ENCODE measurements at places on chromosomes 1 and 21.

GRCh38 chr21:32554832-32555638 is 30.3 kb downstream of the TCP10L start:
- no peak for DNase-seq

- DNase-seq, result no peak
These were observed 140.7 kb downstream of the DHRS3 start for GRCh38 chr1:12477314-12477713.

DNA sequence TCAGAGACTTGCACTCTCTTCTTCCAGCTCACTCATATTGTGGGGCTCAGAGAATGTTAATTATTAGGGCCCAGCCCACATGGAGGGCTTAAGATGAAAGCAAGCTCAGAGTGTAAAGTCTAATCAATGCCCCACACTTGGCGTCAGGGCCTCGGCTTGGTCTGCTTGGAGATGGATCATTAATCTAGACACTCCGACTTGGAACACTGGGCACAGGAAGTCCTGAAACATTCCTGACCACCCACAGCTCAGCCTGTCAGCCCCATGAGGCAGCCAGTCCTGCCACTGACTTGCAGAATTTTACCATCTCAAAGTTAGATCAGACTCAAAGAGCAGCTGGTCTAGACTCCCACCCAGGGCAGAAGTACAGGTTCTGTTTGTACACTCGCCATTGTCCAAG is 69.8 kb upstream of the TRABD2B start:
- DNase-seq, result no peak

GRCh38 chr1:109793486-109794318 is 30.0 kb upstream of the EPS8L3 start:
- no peak for DNase-seq

DNA sequence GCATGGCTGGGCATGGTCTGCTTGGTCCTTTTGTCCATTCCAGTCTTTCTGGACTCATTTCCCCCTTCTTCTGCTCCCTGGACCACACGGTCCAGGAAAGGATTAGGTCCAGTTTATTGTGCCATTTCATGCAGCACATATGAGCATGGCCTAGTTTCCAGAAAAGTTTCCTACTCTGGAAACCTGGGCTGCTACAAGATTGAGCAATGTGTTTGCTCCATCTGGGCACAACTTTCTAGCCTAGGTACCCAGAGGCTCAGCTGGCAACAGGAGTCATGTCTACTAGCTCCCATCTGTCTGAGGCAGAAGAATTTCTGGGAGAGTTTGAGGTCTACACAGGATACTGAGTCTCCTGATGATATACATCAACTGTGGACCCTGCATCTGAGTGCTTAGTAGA is 14.8 kb downstream of the FMOD start:
- no peak for DNase-seq

DNA sequence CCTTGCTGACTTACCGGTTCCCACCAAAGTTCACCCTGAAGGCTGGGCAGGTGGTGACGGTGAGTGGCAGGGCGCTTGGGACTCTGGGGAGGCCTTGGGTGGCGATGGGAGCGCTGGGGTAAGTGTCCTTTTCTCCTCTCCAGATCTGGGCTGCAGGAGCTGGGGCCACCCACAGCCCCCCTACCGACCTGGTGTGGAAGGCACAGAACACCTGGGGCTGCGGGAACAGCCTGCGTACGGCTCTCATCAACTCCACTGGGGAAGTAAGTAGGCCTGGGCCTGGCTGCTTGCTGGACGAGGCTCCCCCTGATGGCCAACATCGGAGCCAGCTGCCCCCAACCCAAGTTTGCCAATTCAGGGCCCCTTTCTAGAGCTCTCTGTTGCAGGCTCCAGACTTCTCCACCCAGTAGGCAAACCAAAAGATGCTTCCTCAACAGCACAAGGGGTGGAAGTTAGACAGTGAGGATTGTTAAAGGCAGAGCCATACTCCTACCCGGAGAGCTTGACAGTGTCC is 16.4 kb upstream of the SEMA4A start:
- no peak for DNase-seq

GRCh38 chr21:34885626-34886239 is 163.4 kb downstream of the RUNX1 start:
- no peak for DNase-seq

- no peak for DNase-seq
These were observed 541.1 kb upstream of the CAMK1G start for GRCh38 chr1:209042413-209042812.

GRCh38 chr1:170196490-170197236 is 50.9 kb downstream of the NTMT2 start:
- no peak for DNase-seq

GRCh38 chr1:53562291-53562980 is 103.2 kb downstream of the DMRTB1 start:
- DNase-seq, result peak; percentile 80

DNA sequence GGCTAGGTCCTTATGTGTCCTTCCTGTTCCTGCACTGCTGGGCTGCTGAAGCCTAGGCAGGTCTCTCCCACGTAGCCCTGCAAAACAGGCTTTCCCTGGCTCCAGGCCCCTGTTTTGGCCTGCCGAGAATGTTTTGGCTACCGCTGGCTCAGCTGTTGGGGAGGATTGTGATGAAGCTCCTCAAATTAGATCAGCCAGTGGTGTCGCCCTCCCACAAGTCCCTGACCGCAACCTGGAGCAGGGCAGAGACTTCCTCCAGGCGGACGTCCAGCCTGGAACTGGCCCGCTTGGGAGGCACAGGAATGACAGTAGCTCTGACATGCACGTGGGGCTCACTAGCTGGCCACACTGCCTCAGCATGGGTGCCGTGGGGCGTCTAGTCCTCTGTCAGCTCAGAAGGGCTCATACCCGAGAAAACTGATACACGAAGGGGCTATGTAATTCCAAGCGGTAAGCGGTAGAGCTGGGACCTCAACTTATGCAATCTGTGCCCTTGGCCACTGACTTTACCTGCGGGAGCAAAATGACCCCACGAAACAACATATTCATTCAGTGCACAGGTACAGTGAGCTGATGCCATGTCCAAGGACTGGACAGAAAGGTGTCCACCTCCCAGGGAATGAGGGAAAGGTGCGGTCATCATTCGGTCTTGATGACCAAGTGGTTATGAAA is 26.6 kb downstream of the DHRS3 start:
- DNase-seq, result no peak

GRCh38 chr1:34747638-34747941 is 7.3 kb upstream of the GJB5 start:
- DNase-seq, result no peak

GRCh38 chr1:10161541-10162290 is 48.7 kb upstream of the KIF1B start:
- no peak for DNase-seq

- no peak for DNase-seq
These were observed 9.9 kb downstream of the DMAP1 start for GRCh38 chr1:44223187-44223610.

DNA sequence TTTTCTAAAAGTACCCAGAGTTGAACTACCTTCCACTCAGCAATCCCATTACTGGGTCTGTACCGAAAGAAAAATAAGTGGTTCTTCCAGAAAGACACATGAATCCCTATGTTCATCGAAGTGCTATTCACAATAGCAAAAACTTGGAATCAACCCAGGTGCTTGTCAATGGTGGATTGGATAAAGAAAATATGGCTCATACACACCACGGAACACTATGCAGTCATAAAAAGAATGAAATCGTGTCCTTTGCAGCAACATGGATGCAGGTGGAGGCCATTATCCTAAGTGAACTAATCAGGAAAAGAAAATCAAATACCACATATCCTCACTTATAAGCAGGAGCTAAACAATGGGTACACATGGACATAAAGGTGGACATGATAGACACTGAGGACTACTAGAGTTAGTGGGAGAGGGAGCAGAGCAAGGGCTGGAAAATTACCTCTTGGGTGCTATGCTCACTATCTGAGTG is 32.9 kb upstream of the JUN start:
- no peak for DNase-seq

GRCh38 chr1:240107058-240107684 is 15.5 kb downstream of the FMN2 start:
- DNase-seq, result no peak

- DNase-seq, result no peak
These were observed 438.4 kb downstream of the SIPA1L2 start for GRCh38 chr1:232191560-232191959.

DNA sequence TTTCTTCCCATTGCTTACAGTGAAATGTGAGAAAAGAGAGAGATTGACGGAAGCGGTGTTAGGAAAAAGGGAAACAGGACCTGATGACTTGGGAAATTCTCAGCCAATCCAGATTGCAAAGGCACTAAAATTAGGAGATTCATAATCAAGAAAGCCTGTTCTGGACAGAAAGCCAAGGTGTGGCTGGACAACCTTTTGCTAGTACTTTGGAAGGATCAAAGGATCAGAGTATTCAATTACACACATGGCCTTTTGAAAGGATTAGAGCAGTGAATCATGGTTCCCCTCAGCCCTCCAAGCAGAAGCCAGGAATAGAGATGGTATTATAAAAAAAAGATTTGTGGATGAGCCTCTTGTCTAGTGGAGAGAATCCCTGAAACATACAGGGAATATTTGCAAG is 669.8 kb upstream of the ADAMTS5 start:
- no peak for DNase-seq

DNA sequence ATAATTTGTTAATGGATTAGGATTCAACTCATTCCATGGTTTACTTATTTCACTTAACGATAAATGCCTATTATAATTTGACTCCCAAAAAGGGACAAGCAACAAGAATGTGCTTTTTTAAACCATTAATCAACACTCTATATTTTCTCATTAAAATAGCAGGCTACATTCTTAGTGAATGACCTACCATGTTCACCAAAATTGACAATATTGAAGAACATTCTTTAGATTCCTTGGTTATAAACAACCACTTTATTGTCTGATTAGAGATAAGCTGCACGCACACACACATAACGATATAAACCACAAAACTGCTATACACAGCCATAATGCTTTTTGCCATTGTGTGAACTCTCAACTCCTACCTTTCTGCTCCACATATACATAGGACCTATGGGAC is 75.4 kb upstream of the LRRC7 start:
- DNase-seq, result no peak

GRCh38 chr1:2465371-2466269 is 10.5 kb upstream of the PLCH2 start:
- no peak for DNase-seq

DNA sequence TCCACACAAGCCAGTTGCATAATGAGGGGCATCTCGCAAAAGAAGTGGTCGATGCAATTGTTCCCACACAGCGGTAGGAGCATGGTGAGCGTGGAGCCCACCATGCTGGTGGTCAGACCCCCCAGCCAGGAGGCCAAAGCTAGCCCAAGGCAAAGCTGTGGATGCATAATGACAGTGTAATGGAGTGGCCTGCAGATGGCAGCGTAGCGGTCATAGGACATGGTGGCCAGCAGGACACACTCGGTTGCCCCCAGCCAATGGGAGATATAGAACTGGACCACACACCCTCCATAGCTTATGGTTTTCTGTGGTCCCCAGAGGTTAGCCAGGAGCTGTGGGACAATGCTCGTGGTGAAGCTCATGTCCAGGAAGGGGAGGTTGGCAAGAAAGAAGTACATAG is 4.3 kb downstream of the OR2C3 start:
- DNase-seq, result no peak

DNA sequence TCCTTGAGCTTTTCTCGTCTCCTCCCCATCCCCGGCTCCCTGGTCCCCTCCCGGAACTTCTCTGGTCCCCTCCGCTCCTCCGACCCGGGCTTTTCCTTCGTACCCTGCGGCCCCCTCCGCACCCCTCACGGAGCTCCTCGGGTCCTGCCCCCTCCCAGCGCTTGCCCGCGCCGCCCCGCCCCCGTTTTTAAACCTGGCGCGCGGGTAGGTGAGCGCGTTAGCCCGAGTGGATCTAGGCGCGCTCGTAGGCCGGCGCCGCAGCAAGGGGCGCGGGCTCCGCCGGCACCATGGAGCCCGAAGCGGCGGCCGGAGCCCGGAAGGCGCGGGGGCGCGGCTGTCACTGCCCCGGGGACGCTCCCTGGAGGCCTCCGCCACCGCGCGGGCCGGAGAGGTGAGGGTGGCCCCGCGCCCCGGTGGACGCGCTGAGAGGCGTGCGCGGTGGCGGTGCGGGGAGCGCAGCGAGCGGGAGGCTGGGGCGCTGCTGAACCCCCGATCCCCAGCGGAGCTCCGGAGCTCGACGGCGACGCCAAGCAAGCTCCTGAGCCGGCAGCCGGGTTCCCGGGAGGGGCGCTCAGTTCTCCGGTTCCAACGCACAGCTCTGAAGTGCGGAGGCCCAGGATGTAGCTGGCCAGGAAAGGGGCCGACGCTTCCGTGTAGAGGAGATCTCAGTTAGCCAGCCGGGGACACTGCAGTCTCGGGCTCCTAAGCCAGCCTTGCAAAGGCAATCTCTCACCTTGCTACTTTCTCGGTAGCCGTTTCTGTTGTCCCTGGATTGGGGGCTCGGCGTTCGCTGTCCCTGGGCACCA is at the start of gene RIPPLY3:
TSS of gene RIPPLY3 (plus strand) at position 217 of the 806 bp plus-strand sequence. CDS start at position 288, 71 bp downstream.
- DNase-seq, result no peak

- peak; percentile 65 for DNase-seq
These were observed 22.2 kb downstream of the MKNK1 start for GRCh38 chr1:46581681-46582455.

DNA sequence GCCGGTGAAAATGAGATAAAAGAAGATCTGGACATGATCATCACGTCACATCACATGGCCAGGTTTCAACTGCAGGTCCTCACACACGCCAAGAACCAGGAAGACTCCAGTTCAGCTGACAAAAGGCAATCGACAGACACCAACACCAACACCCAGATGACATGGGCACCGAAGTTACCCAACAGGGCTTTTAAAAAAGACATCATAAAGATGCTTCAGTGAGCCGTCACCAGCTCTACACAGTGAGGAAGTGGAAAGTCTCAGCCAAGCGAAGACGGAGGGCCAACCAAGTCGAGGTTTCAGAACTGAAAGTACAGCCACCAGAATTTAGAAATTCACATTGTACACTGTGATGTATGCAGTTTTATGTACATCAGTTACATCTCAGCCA is 154.3 kb upstream of the COL6A1 start:
- no peak for DNase-seq

DNA sequence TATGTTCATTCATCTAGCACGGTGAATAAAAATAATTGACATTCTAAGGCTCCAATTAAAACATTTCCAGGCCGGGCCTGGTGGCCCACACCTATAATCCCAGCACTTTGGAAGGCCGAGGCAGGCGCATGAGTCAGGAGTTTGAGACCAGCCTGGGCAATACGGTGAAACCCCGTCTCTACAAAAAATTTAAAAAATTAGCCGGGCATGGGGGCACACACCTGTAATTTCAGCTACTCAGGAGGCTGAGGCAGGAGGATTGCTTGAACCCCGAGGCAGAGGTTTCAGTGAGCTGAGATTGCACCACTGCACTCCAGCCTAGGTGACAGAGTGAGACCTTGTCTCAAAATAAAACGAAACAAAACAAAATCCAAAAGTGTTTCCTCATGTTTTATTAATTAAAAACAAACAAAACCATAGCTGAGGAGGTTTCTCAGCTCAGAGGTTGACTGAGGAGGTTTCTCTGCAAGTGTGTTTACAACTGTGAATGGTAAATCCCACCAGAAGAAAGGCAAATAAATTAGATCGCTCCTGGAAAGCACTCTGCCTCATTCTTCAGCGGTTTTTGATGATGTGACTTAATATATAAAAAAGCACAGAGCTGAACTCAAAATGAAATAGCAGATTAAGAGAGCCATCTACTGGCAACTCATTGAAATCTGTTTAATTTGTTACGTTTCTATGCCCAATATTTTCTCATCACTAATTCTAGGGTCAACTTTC is 37.7 kb upstream of the ATG4C start:
- DNase-seq, result no peak

- DNase-seq, result no peak
These were observed 10.7 kb downstream of the HES2 start for GRCh38 chr1:6409053-6409452.

Data from natural killer cell treated with Interleukin-12 subunit alpha and Interleukin-12 subunit beta and Interleukin-15 and Interleukin-18, amount 100 ng/mL, for 72 hours (primary cell).